Activated CD8-positive, alpha-beta memory T cell treated with anti-CD3 and anti-CD28 coated beads for 4 hours (primary cell): ENCODE measurements at places on chromosomes 6 and 20.

DNA sequence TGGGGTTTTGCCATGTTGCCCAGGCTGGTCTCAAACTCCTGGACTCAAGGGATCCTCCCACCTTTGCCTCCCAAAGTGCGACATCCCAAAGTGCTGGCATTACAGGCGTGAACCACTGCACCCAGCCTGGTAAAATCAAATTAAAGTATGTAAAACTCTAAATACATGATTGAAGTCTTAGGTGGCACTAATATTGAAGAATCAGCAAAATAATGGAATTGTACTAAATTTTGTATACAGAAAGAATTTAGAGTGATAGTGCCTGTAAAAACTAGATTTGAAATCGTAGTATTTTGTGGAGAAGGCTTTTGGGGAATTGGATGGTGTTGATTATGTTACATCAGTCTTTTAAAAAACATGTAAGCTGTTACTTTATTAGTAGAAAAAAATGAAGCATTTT lies 10.0 kb upstream of the PRDM1 start:
- no peak for DNase-seq

- no peak for DNase-seq
Measured at GRCh38 chr20:19761841-19762240, 3.8 kb downstream of the RIN2 start.

GRCh38 chr6:101249470-101249869 lies 144.0 kb upstream of the GRIK2 start:
- DNase-seq: no peak

DNA sequence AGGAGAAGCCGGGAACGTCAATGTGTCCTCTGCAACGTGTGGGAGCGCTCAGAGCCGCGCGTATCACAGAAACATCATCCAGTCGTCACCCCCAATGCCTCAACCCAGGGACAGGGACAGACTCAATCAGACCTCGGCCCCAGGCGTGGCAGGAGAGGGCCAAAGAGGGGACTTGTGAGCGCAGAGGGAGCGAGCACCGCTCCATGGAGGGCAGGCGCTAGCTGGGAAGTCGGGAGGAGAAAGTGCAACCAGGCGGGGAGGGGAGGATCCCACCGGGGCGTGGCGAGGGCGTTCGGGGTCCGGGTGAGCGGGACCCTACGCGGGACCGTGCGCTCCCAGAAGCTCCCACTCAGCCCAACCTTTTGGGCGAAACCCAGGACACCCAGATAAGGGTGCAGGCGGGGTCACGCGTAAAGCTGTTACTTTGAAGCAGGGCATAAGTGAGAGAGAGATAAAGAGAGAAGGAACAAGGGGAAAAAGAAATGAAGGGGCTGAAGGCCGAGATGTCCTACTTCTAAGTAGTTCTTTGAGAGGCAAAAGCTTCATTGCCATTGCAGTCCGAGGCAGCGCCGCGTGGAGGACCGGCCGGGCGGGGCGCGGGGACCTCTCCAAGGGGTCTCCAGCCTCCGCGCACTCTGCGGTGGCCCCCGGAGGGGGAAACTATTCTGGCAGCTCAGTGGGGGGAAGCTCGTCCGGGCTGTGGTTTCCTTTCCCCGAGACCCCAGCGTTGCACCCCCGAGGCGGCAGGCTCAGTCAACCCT lies 862 bp upstream of the SOBP start:
- DNase-seq: no peak

DNA sequence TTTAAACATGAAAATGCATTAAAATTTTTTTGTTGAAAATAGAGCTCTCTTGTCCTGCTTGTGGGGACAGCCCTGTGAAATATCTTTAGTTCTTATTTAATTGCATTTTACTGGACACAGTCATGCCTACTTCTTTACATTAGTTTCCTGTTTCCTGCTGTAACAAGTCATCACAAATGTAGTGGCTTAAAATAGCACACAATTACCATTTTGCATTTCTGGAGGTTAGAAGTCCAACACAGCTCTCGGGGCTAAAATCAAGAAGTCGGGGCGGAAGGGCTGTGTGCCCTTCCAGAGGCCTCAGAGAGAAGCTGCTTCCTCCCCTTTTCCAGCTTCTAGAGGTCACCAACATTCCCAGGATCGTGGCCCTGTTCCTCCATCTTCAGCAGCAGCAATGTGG lies 29.4 kb downstream of the PNLDC1 start:
- no peak for DNase-seq

- no peak for DNase-seq
Measured at GRCh38 chr6:50285735-50286134, 236.0 kb upstream of the DEFB112 start.
